ENCODE measurements at places on chromosomes 6 and 20.

DNA sequence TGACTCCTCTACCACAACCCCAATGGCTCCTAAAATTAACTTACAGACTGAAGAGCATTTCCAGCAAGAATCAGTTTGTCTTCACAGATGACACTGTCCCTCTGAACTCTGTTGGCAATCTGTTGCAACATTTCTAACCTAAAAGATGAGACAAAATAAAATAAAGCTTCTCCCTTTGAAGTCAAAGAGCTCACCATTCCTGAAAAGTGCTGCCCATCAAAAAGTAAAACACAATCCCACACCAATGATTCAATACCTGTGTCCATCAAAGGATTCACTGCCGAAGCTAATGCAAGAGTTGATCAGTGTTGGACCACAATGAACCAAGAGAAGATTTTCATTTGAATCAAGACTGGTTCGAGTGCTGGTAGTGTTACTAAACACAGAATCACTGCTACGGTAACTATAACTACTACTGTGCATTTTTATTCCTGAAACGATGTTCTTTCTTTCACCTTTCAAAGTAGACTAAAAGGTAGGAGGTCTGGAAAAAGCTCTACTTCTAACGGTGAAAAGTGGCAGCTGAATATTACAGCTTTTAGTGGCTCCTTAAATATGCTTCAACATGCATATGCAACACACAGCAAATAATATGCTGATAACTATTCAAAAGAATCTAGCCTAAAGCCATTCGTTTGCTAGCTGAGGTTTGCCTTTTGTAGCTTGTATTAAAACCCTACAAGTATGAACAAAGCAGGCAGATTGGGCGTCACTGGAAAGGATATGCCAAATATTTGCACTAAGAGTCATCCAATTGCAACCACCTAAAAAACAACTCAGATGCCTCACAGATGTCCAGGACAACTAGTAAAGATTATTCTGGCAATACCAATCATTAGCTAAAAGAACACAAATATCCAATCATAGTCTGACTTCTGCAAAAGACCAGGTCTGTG lies at the start of gene DST:
Gene DST (minus strand): TSS at position 524 of the 896 bp plus-strand sequence.
- DNase-seq: no peak

DNA sequence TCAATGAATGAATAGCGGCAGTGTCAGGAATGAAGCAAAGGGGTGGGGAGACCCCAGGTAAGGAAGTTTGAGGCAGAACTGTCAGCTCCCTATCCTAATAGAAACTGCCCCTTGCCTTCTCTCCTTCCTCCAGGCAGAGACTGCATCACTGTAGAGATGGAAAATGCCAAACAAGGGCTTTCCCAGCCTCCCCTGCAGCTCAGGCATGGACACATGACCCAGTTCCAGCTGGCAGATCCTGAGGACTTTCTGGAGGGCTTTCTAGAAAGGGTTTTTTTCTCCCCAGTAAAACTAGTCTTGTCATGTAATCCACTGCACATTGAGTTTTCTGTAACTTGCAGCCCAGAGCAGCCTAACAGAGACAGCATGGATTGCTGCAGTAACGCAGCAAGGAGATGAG lies 17.9 kb upstream of the PNPLA1 start:
- no peak for DNase-seq

DNA sequence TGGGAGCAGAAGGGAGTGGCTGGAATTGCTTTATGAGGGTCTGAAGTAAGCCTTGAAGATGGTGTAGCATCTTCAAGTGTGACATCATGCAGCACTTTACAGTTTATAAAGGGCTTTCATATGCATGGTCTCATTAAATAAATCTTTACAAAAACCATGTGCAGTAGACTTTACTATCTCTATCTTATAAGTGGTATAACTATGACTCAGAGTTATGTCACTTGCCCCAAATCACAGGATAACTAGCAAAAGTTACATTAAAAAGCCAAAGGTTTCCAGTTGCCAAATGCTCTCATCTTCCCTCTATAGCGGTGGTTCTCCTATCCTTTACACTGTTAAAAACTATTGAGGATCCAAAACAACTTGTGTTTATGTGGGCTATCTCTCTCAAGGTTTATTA lies 687.7 kb upstream of the MARCKS start:
- no peak for DNase-seq

- no peak for DNase-seq
Observed at GRCh38 chr6:32092760-32093497, 16.2 kb downstream of the TNXB start.

- no peak for DNase-seq
Observed at GRCh38 chr20:6008254-6008653, 45.6 kb downstream of the LRRN4 start.

- peak; percentile 63 for DNase-seq
Observed at GRCh38 chr6:166381733-166382499, 824 bp downstream of the MPC1 start.

- DNase-seq: peak; percentile 89
Observed at GRCh38 chr20:62117658-62118057, 4.6 kb upstream of the LSM14B start.

- no peak for DNase-seq
Observed at GRCh38 chr20:31723069-31723318, 326 bp upstream of the BCL2L1 start.

DNA sequence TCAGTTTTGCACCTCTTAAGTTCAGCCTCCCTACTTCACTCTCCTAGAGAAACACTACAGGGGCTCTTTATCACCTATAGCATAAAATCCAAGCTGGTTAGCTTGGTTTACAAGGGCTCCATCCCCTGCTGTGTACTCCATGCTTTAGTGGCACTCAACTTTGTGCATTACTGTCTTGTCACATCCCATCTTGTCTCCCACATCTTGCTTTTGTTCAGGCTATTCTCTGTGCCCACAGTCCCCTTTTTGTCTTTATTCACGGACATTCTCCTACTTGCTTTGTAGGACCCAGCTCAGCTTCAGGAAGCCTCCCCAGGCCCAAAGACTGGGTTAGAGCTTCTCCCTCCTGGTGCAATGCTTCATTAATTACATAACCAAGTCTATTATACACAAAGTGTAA lies 107.9 kb upstream of the SPACA1 start:
- no peak for DNase-seq

DNA sequence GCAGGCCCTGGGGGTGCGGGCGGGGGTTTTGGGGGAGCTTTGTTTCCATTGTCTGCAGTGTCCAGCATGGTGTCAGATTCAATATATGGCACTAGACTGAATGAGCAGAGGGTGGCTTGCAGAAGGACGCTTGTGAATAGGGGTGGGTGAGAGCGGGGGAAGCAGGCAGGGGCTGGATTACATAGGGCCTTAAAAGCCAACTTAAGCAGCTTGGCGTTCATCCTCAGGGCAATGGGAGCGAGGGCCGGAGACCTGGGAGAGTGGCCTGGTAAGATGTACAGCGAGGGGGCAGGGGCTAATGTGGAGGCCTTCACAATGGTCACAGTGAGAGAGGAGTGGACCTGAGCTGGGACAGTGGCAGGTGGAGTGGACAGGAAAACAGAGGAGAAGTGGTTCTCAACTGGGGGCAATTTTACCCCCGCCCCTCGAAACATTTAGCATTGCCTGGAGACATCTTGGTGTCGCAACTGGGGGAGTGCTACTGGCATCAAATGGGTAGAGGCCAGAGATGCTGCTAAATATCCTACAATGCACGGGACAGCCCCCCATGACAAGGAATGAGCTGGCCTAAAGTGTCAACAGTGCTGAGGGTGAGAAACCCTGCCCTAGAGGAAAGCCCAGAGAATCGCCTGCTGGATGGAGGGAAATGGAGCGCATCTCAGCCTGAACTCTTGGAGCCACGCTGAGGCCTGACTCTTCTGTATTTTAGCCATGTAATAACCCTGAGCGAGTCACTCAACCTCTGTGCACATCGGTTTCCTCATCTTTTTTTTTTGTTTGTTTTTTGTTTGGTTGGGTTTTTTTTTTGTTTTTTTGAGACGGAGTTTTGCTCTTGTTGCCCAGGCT lies 15.1 kb upstream of the BAK1 start:
- no peak for DNase-seq

DNA sequence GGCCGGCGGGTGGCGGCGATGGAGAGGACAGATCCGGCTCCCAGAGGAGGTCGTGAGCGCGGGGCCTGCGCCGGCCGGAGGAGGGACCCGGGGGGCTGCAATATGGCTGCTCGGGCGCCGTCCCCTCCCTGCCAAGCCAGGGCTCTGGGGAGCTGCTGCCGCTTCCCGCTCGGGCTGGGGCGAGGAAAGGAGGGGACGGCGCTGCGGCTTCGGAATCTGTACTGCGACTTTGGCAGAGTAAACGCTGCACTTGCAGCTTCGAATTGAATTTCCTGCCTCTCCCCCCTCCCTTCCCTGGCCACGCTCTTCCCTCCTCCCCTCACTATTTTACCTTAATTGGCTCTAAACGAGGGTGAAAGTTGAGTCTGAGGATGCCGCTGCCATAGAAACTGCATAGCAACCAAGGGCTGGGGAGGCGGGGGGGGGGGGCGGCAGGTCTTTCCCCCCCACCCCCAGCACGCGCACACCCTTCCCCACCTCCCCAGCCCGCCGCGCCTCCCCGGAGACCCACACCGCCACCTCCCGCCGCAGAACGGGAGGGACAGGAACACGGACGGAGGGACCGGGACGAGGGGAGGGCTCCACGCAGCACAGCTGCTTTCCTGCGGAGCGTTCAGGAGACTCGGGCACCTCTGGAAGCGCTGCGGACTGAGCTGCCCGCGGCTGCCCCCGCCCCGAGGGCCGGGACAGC lies 93.9 kb downstream of the RNASET2 start:
- DNase-seq: peak; percentile 14

DNA sequence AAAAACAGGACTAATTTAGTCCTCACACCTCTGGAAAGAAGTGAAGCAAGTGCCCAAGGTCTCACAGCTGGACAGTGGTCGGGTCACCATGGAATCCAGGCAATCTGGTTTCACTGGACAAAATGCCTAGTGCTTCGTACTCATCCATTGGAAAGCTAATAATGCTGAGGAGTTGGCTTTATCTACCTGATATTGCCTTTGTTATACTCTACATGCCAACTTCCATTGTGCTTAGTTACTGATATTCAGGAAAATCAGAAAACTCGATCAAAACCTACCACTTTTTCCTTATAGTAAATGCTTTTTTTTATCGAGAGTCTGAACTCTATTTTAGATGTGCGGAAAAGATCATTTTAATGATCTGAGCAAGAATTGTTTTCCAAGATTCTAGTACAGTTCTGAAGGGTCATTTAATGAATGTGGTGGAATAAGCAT lies 966 bp downstream of the CFAP206 start:
- DNase-seq: no peak

- DNase-seq: no peak
Observed at GRCh38 chr20:39853636-39854035, 835.4 kb downstream of the MAFB start.

DNA sequence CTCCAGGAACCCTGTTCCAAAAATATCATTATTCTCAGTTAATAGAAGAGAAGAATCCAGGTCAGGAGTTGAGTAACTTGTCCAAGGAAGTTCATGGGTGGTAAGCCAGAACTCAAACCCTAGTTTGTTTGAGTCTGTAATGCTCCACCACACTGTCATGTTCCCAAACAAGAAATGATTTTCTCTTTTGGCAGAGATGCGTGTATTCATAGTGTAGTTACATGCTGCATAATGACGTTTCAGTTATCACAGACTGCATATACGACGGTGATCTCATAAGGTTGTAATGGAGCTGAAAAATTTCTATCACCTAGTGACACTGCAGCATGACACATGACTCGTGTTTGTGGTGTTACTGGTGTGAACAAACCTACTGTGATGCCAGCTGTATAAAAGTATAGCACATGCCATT lies 102.6 kb downstream of the TULP4 start:
- DNase-seq: no peak

GRCh38 chr6:99618649-99619408 lies 12.2 kb downstream of the PRDM13 start:
- no peak for DNase-seq

DNA sequence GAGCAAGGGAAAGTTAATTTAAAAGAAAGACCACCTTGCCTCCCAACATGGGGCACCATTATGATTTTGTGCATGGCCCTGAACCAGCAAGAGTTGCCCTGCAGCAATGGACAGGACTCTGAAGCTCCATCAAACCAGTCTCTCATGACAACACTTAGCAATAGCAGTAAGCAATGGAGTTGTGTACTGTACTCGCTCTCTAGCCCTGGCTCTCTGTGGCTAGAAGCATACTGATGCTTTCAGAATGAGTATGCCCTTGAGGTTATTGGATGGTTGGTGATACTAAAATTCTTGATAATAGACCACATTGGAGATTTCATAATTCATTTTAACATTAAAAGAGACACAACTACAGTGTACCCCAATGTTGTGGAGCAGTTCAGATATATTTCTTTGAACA lies 23.2 kb upstream of the LMBRD1 start:
- DNase-seq: no peak

DNA sequence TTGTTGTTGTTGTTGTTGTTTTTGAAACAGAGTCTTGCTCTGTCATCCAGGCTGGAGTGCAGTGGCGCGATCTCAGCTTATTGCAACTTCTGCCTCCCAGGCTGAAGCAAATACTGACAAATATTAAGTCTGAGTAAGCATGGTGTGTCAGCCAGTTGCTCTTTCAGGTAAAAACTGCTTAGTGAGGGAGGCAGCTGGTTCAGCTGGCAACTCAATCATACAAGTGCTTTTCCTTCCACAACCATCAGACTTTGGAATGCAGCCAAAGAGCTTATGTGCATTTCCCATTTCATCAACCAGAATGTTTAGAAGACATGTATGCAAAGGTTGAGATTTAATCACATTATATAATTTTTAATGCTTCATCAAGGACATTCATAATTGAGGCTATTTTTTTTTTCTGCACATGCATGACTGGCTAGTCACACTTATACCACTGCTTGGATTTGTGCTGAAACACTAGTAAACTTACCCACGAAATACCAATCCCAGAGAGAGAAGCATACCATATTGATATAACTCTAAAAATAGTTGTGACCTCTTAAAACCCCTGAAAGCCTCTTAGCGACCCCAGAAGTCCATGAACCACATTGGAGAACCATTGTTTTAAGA lies 56.0 kb downstream of the CLIC5 start:
- DNase-seq: no peak

DNA sequence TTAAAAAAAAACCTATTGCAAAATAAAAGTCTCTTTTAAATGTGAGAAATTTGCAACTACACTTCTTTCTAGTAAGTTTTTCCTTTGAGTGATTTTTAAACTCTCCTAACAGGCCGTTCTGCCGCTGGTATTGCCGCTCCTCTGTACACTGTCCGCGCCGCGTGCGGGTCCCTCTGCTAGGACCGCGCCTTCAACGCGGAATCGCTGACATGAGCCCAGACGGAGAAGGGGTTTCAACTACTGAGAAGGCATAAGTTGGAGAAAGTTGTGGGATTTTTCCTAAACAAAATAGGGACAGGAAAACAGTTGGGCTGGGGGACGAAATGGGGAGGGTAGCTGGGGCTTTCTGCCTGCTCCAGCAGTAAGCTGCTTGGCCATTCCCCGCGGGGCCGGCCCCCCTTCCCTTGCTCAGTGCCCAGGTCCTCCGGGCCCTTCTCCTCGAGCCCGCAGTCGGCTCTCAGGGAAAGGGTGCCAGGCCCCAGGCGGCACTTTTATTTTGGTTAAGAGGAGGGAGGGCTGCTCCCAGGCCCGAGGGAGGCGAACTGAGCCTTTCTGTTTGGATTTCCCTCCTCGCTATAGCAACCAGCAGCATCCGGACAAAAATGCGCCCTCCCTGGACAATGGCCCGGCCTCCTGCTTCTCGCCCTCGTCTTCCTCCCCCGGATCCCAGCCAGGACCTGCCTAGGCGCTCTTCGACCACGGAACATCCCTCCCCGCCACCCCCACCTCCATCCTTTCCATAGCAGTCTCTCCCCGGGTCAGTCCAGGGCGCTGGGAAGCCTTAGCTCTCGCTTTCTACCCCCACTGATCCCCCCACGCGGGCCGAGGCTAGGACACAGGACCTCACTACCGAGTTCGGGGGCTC lies 6.8 kb upstream of the POU3F2 start:
- DNase-seq: no peak

- no peak for DNase-seq
Observed at GRCh38 chr6:134596191-134596590, 278.3 kb upstream of the SGK1 start.

GRCh38 chr6:152458648-152459644 lies 178.2 kb downstream of the SYNE1 start:
- no peak for DNase-seq
